ENCODE measurements at places on chromosomes 16 and 17. TPM values are rescaled to one million over a fixed set of nuclear protein-coding genes. Genes with fewer than 3 reads are reported as not detected.

Gene TEKT3
- total RNA-seq = 1.8 TPM

DNA sequence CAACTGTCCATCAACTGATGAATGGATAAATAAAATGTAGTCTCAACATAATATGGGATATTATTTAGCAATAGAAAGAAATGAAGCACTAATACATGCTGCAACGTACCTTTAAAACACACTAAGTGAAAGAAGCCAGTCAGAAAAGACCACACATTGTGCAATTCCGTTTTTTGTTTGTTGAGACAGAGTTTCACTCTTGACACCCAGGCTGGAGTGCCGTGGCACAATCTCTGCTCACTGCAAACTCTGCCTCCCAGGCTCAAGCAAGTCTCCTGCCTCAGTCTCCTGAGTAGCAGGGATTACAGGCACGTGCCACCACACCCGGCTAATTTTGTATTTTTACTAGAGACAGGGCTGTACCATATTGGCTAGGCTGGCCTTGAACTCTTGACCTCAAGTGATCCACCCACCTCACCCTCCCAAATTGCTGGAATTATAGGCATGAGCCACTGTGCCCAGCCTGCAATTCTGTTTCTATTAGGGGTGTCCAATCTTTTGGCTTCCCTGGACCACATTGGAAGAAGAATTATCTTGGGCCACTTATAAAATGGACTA is 40.1 kb downstream of the SCNN1B start:
- no peaks in the 10 kb centered on the region for H3K36me3 ChIP-seq
- H3K4me3 ChIP-seq = no peak overlapping the region
- no peaks in the 10 kb centered on the region for H3K27me3 ChIP-seq
- no peak overlapping the region for H3K27ac ChIP-seq
- no peak for DNase-seq

GRCh38 chr17:29844339-29845048 is 85.5 kb downstream of the SSH2 start:
- H3K36me3 ChIP-seq = no peaks in the 10 kb centered on the region
- no peak for DNase-seq
- no peak overlapping the region for H3K4me3 ChIP-seq
- no peaks in the 10 kb centered on the region for H3K27me3 ChIP-seq

Gene GPATCH8
- 34.0 TPM for total RNA-seq

Gene CIBAR2
- 9.6 TPM for total RNA-seq

GRCh38 chr16:50309527-50310307 is 43.4 kb downstream of the ADCY7 start:
- no peak overlapping the region for H3K27ac ChIP-seq
- peaks cover 97% of the 10 kb centered on the region for H3K36me3 ChIP-seq
- H3K4me1 ChIP-seq = no peaks in the 10 kb centered on the region
